Activated T-helper 17 cell treated with anti-CD3 and anti-CD28 coated beads, Interleukin-2, amount 50 U/mL, for 72 hours (primary cell): ENCODE measurements at places on chromosomes 6 and 20.

GRCh38 chr6:15539722-15540270 lies 123.0 kb downstream of the DTNBP1 start:
- H3K36me3 ChIP-seq: no peaks in the 10 kb centered on the region
- peaks cover 3% of the 10 kb centered on the region for H3K4me1 ChIP-seq
- no peaks in the 10 kb centered on the region for H3K27me3 ChIP-seq
- ATAC-seq: no peak
- no peak overlapping the region for H3K4me3 ChIP-seq

DNA sequence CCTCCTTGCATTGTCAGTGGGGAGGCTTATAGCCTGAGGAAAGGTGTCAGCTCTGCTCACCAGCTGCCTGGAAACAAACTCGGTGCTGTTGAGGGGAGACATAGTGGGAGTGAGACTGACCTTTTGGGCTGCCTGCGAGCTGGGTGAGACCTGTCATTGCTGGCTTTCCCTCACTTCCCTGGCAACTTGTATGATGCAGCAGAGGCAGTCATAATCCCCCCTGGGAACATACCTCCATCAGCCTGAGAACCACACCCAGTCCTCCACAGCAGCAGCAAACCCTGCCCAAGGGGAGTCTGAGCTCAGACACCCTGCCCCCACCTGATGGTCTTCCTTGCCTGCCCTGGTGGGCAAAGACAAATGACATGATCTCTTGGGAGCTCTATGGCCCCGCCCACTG lies 521.2 kb upstream of the IMPG1 start:
- H3K4me1 ChIP-seq: no peaks in the 10 kb centered on the region
- no peak overlapping the region for H3K27ac ChIP-seq
- no peak overlapping the region for H3K4me3 ChIP-seq
- no peak for ATAC-seq
- no peaks in the 10 kb centered on the region for H3K27me3 ChIP-seq

DNA sequence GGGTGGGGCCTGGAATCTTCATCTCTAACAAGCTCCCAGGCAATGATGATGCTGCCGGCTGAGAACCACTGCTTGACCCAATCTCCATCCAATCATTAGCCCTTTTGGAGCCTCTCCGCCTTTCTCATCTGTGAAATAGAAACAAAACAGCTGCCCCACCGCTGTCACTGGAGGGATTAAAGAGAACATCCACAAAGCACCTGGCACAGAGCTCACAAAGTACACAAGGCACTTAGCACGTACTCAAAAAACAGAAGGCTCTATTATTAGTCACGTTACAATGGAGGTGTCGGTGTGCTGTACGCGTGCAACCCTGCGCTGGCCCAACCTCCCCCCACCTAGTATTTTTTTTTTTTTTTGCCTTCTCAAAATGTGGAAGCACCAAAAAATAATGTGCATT lies 213.5 kb upstream of the ARID1B start:
- ATAC-seq: no peak
- H3K4me3 ChIP-seq: no peak overlapping the region
- no peaks in the 10 kb centered on the region for H3K36me3 ChIP-seq
- no peaks in the 10 kb centered on the region for H3K27me3 ChIP-seq
- H3K27ac ChIP-seq: no peak overlapping the region
- peaks cover 5% of the 10 kb centered on the region for H3K4me1 ChIP-seq

- peaks cover 50% of the 10 kb centered on the region for H3K36me3 ChIP-seq
- no peak for ATAC-seq
- no peak overlapping the region for H3K4me3 ChIP-seq
- H3K27me3 ChIP-seq: no peaks in the 10 kb centered on the region
- no peak overlapping the region for H3K27ac ChIP-seq
- H3K4me1 ChIP-seq: peaks cover 11% of the 10 kb centered on the region
Measured at GRCh38 chr6:3733321-3733925, 18.1 kb downstream of the PXDC1 start.

- no peak for ATAC-seq
- no peaks in the 10 kb centered on the region for H3K4me1 ChIP-seq
- no peak overlapping the region for H3K27ac ChIP-seq
- no peaks in the 10 kb centered on the region for H3K36me3 ChIP-seq
- no peak overlapping the region for H3K4me3 ChIP-seq
Measured at GRCh38 chr6:55266896-55267295, 60.4 kb upstream of the GFRAL start.

GRCh38 chr20:16049529-16050093 lies 523.6 kb downstream of the KIF16B start:
- H3K27me3 ChIP-seq: no peaks in the 10 kb centered on the region
- H3K27ac ChIP-seq: no peak overlapping the region
- H3K4me1 ChIP-seq: no peaks in the 10 kb centered on the region
- H3K36me3 ChIP-seq: no peaks in the 10 kb centered on the region
- no peak for ATAC-seq
- no peak overlapping the region for H3K4me3 ChIP-seq

GRCh38 chr6:40583709-40584108 lies 3.5 kb downstream of the LRFN2 start:
- no peaks in the 10 kb centered on the region for H3K36me3 ChIP-seq
- no peak overlapping the region for H3K27ac ChIP-seq
- H3K4me1 ChIP-seq: peaks cover 9% of the 10 kb centered on the region
- H3K4me3 ChIP-seq: no peak overlapping the region
- no peak for ATAC-seq
- peaks cover 27% of the 10 kb centered on the region for H3K27me3 ChIP-seq

GRCh38 chr6:157491571-157492232 lies 110.7 kb downstream of the ZDHHC14 start:
- no peaks in the 10 kb centered on the region for H3K36me3 ChIP-seq
- H3K4me1 ChIP-seq: peaks cover 14% of the 10 kb centered on the region
- no peak overlapping the region for H3K4me3 ChIP-seq
- H3K27ac ChIP-seq: no peak overlapping the region
- ATAC-seq: no peak
- no peaks in the 10 kb centered on the region for H3K27me3 ChIP-seq

- no peak for ATAC-seq
- H3K36me3 ChIP-seq: no peaks in the 10 kb centered on the region
- H3K4me3 ChIP-seq: no peak overlapping the region
- no peak overlapping the region for H3K27ac ChIP-seq
Measured at GRCh38 chr6:34934516-34934915, 45.5 kb downstream of the ANKS1A start.

- no peaks in the 10 kb centered on the region for H3K4me1 ChIP-seq
- no peak overlapping the region for H3K27ac ChIP-seq
- no peaks in the 10 kb centered on the region for H3K36me3 ChIP-seq
- peaks cover 12% of the 10 kb centered on the region for H3K27me3 ChIP-seq
- no peak overlapping the region for H3K4me3 ChIP-seq
Measured at GRCh38 chr20:63029358-63030121, 22.8 kb upstream of the BHLHE23 start.

- no peak overlapping the region for H3K27ac ChIP-seq
- H3K27me3 ChIP-seq: no peaks in the 10 kb centered on the region
- H3K4me1 ChIP-seq: no peaks in the 10 kb centered on the region
- ATAC-seq: no peak
- no peaks in the 10 kb centered on the region for H3K36me3 ChIP-seq
- no peak overlapping the region for H3K4me3 ChIP-seq
Measured at GRCh38 chr6:123570813-123571684, 65.7 kb downstream of the TRDN start.

- no peak overlapping the region for H3K27ac ChIP-seq
- no peaks in the 10 kb centered on the region for H3K4me1 ChIP-seq
- H3K4me3 ChIP-seq: no peak overlapping the region
- no peaks in the 10 kb centered on the region for H3K36me3 ChIP-seq
- no peak for ATAC-seq
- no peaks in the 10 kb centered on the region for H3K27me3 ChIP-seq
Measured at GRCh38 chr6:92962846-92963245, 456.5 kb downstream of the EPHA7 start.

DNA sequence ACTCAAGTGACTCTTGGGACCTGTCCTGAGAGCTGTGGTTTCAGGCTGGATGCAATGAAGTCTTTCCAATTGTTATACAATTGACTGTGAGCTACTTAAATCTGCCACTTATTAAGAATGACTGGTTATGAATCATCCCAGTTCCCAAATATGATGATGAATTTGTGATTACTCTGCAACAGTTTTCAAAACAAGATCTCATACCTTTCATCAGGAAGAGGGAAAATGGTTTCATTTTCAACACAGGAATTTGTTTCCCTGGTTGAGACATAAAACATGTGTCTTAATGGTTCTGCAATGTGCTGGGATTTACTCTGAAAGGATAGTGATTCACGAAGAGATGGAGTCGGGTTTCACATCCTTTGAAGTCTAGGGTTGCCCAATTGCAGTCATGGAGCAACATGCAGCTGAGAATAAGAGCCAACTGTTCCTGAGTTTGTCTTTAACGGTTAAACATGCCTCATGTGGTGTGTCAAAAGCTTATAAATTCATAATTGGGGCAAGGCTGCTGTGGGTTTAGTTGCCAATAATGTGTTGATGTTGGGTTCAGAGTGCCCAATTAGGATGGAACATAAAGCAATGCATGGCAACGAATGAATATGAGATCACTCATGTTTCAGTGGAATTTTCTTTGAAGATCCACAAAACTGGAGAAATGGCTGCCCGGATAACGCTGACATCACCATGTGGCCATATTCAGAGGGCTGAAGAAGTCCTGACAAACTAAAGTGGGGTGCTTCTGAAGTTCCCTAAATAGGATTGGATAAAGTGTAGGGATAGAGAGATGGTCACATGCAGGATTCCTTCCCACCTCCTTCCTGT lies 41.0 kb downstream of the CYP24A1 start:
- no peak overlapping the region for H3K27ac ChIP-seq
- H3K4me3 ChIP-seq: no peak overlapping the region
- H3K27me3 ChIP-seq: peaks cover 4% of the 10 kb centered on the region
- no peaks in the 10 kb centered on the region for H3K36me3 ChIP-seq
- no peak for ATAC-seq

- H3K27me3 ChIP-seq: no peaks in the 10 kb centered on the region
- no peak overlapping the region for H3K4me3 ChIP-seq
- no peak for ATAC-seq
- no peak overlapping the region for H3K27ac ChIP-seq
- H3K4me1 ChIP-seq: peaks cover 20% of the 10 kb centered on the region
Measured at GRCh38 chr6:16648003-16648402, 113.3 kb downstream of the ATXN1 start.

- ATAC-seq: no peak
- H3K4me3 ChIP-seq: no peak overlapping the region
- H3K27ac ChIP-seq: no peak overlapping the region
- H3K36me3 ChIP-seq: no peaks in the 10 kb centered on the region
Measured at GRCh38 chr20:2557873-2558580, 21.7 kb downstream of the TMC2 start.

DNA sequence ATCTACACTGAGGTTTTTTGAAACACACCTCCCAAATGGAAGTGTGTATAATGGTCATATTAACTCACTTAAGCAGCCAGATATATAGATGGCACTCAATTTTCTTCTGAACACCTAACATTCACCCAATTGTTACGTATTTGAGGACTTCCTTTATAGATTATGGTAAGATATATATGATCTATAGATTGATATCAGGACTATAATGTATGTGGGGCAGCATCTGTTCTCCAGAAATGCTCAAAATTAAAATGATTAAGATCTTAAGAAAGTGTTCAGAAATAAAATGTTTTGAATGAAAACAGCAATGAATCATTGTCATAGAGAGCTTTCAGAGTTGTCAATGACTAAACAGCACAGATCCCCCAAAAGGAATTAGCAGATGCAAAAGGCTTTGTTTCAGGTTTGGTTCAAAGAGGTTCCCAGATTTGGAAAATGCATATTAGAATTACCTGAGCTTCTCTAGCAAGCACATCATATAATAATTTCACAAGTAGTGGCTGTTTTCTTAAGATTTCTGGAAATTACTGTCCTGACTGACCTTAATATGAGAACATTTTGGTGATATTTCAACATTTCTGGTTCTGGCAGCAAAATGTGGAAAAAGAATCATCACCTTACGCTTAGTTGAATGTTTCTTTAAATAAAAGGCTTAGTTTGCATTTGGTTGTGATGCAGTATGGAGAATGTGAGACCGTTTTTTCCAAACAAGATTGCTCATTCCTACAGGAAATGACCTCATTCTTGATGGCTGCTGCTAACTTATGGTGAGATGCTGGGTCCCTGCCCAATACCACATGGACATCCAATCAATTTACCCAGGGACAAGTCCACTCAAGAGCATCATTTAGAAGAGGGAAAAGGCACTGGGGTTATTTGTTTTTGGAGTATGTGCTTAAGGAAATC lies 31.5 kb downstream of the TRAF3IP2 start:
- no peaks in the 10 kb centered on the region for H3K27me3 ChIP-seq
- H3K27ac ChIP-seq: peak overlapping the region; percentile 91
- H3K36me3 ChIP-seq: peaks cover 99% of the 10 kb centered on the region
- H3K4me3 ChIP-seq: peak overlapping the region; percentile 62

DNA sequence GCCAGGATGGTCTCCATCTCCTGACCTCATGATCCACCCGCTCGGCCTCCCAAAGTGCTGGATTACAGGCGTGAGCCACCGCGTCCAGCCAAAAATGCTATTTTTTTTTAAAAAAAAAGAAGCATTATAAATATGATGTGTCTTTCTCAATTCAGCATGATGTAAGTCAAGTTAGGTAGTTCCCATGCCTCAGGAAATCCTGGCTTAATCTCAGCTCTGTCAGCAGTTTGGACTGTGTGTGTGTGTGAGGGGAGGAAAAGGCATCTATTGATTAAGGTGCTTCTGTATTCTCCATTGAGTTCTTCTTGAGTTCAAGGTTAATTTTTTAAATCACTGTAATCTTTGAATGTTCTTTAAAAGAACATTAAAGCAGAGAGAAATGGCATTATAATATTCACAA lies 51.5 kb downstream of the GMDS start:
- H3K27me3 ChIP-seq: peaks cover 2% of the 10 kb centered on the region
- no peak for ATAC-seq

DNA sequence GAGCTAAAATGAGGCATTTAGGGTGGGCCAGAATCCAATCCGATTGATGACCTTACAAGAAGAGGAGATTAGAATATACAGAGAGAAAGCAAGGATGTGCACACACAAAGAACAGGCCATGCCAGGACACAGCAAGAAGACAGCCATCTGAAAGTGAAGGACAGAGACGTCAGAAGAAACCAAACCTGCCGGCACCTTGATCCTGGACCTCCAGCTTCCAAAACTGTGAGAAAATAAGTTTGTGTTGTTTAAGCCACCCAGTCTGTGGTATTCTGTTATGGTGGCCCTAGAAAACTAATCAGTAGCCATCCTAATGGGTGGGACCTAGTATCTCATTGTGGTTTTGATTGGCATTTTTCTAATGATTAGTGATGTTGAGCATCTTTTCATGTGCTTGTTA lies 39.7 kb upstream of the ME1 start:
- no peaks in the 10 kb centered on the region for H3K36me3 ChIP-seq
- ATAC-seq: no peak
- no peak overlapping the region for H3K27ac ChIP-seq
- H3K4me3 ChIP-seq: no peak overlapping the region
- peaks cover 5% of the 10 kb centered on the region for H3K27me3 ChIP-seq
